Calu3 (cell line): ENCODE measurements at places on chromosomes 3 and 15.

GRCh38 chr15:88894819-88895767 lies at the start of gene HAPLN3:
TSS of gene HAPLN3 (minus strand) at chr15:88895544. CDS start at chr15:88887298, 8,246 bp downstream.
- DNase-seq = peak; percentile 59

- peak; percentile 84 for DNase-seq
Measured at GRCh38 chr15:74384881-74385643, 17.6 kb upstream of the CYP11A1 start.

DNA sequence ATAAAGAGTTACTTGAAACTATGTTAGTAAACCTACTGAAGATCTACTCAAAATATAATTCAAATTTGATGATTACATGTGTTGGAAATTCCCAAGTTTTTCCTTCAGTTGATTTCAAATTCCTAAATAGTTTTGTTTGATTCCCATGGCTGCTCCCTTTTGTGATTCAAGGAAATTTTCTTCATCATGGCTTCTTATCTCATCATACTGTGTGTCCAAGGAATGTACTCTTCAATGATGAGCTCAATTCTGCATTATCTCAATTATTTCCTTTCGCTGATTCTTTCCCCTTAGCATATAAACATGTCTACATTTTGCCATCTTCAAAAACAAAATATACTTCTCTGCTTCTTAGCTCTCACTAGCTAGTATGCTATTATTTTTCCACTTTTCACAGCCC lies 460.4 kb upstream of the NAALADL2 start:
- no peak for DNase-seq

- no peak for DNase-seq
Measured at GRCh38 chr15:99146661-99147060, 41.8 kb downstream of the SYNM start.

GRCh38 chr15:81981908-81982307 lies 63.9 kb downstream of the MEX3B start:
- no peak for DNase-seq

GRCh38 chr3:10283638-10284037 lies 9.1 kb downstream of the GHRL start:
- DNase-seq = no peak

DNA sequence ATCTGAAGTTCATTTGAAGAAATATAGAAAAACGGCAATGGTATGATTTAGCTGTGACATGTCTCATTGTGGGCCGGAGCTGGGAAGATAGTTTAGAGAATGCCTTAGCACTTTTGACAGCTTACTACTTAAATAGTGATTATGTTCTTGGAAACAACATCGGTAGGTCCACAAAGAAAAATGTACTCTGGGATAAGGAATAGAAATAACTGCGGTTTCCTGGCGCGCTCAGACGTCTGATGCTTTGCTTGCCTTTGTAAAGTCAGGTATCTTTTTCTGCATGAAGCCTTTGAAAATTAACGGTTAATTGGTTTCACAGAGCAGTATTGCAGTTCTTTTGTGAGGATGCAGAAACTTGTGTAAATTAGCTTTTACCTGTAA lies 1.4 kb downstream of the USP3 start:
- no peak for DNase-seq

- DNase-seq = peak; percentile 20
Measured at GRCh38 chr3:197801891-197802778, 11.1 kb downstream of the LRCH3 start.

- no peak for DNase-seq
Measured at GRCh38 chr3:81622395-81622794, 139.1 kb downstream of the GBE1 start.

- peak; percentile 17 for DNase-seq
Measured at GRCh38 chr3:190155752-190156151, 35.1 kb upstream of the P3H2 start.

DNA sequence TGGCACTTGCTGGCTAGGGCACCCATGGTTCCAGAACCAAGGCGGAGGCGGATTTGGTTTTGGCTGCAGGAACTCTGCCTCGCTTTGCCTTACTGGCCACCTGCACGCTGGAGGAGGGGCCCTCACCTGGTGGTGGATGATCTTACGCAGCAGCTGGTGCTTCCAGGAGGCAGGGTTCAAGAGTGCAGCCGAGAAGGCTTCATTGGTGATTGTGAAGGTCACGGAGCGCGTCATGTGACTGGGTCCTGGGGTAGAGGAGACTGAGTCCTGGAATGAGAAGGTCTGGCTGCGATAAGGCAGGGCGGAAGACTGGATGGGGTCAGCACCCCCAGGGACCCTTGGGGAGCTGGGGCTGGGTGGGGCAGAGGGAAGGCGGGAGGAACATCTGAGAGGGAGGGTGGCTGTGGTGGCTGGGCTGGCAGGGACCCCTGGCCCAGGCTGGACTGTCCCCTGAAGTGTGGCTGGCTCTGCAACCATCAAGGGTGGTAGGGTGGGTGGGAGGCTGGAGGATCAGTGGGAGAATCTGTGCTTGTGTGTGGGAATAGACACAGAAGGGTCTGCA lies 25.8 kb upstream of the GOLGA6C start:
- DNase-seq = no peak

DNA sequence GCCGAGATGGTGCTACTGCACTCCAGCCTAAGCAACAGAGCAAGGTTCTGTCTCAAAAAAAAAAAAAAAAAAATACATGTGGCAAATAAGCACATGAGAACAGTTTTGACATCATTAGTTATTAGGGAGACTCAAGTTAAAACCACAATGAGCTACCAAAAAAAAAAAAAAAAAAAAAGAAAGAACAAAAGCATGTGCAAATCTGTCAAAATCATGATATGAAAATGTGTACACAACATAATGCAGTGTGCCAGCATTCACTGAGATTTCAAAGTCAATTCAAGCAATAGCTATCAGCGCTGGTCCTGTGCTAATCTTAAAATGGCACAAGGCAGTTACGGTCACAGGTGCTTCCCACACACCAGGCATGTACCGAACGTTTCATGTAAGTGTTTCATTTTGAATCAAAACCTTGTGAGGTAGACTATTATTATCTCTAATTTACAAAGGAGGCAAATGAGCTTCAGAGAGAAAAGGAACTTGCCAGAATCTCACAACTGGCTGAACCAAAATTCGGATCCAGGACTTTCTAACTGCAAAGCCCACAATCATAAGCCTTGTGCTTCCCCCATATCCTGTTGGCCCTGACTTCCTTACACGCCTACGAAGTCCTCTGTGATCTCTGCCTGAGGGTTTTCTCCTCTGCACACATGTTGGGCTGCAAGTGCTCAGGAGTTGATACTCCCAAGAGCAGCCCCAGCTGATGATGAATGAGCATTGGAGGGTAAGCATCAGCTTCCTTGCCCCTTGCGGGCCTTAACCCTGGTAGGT lies 200.1 kb upstream of the PROK2 start:
- no peak for DNase-seq

- DNase-seq = no peak
Measured at GRCh38 chr15:29055876-29056275, 170.1 kb downstream of the APBA2 start.

DNA sequence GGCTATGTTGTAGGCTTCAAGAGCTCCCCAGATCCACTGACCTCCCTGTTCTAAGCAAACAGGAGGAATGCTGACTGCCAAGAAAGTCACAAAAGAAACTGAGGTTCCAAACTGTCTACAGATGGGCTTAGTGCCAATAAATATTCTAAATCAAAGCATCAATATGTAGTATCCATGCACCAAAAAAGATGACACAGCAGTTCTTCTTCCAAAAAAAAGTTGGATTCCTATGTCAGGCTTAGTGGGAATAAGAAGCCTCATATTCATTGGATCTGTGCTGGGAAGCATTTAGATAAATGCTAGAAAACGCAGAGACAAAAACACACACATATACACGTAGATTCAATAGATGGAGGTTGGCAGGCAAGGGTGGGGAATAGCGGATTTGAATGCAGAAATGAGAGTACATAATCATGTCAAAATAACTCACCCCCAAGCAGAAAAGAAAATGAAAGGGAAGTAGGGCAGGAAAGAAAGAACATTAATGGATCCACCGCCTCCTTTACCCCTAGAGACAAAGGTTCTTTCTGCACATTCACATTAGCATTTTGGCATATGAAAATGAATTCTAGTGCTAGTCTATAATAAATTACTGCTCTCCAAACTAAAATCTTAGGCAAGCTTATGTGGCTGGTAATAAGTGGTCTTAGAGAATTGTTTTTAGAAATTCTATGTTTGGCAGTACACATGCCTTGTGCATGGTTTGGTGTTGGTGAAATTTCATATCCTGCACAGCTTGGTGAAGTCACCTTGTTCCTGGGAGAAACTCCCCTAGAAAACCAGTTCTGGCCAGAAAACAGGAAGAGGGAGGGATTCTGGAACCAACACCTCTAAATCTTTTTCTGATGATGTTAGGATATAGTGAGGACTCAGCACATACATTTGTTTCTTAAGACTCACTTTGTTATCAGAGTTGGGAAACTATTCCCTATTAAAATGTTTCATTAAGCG lies 283.4 kb downstream of the LSAMP start:
- no peak for DNase-seq

DNA sequence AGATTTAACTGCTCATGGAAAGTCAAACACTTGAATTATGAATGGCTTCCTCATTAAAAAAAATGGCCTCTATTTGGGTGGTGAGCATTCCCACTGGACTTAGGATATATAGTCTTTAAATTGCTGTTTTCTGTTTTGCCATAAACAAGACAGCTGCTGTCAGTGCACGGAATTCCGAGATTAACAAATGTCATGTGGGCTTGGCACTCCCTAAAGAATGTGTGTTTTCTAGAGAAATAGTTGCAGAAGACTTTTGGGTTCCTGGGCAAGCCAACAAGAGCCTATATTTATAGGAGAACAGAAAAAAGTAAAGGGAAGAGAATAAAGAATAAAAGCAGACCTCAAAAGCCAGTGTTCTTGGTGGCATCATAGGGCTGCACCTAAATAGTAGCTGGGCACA lies 13.6 kb upstream of the TFG start:
- no peak for DNase-seq

DNA sequence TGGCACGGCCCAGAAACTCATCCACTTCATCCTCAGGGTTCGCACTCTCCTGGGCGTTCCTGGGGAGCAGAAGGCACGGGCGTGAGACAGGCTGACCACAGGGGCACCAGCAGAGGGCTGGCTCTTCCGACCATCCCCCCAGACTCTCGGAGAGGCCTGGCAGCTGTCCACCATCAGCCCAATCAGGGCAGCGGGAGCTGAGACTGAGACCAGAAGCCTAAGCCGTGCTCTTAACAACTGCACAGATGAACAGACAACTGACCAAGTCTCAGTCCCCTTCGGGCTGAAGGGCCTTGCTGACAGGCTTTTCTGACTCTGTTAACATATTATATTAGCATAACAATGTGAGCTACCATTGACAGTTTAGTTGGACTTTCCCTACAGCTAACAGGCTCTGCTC lies 118.0 kb downstream of the SEC22A start:
- DNase-seq = no peak

GRCh38 chr15:79091204-79091867 lies 756 bp upstream of the RASGRF1 start:
- peak; percentile 16 for DNase-seq

GRCh38 chr3:11713171-11713570 lies 69.5 kb upstream of the VGLL4 start:
- no peak for DNase-seq

- DNase-seq = no peak
Measured at GRCh38 chr15:96093063-96093462, 237.4 kb upstream of the NR2F2 start.

DNA sequence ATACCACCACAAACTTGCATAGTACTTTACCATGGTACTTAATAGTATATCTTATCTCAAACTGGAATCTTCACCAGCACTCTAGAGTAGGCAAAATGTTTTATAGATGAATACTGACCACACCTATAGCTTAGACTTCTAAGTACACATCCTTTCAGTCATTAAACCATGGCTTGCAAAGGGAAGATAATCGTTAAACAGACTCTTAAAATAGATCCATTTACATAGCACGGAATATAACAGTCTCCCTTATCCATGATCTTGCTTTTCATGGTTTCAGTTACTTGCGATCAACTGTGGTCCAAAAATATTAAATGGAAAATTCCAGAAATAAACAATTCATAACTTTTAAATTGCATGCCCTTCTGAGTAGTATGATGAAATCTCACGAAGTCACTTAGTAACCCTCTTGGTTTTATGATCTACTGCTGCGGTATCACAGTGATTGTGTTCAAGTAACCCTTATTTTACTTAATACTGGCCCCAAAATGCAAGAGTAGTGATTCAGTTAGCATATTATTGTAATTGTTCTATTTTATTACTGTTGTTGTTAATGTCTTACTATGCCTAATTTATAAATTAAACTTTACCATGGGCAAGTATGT lies 111.4 kb downstream of the HERC1 start:
- DNase-seq = no peak

- DNase-seq = no peak
Measured at GRCh38 chr15:59965741-59966140, 38.4 kb upstream of the FOXB1 start.

DNA sequence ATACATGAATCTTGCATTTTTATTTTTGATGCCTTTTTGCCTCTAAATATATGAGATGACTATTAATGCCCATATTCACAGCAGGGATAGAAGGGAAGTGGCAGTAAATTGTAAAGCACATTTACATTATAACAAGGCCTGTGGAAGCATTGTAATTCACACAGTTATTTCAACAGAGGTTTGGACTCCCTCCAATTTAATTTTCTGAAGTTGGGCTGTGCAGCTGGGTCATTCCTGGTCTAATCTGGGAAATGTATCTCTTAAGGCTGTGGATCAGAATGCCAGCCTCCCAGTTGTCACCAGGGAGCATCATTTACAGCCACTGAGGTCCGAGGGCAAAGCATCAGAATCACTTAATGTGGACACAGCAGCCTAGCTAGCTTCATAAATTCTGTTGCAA lies 434.5 kb downstream of the MFSD1 start:
- no peak for DNase-seq
